ENCODE measurements at places on chromosomes 4 and X. TPM values are rescaled to one million over a fixed set of nuclear protein-coding genes. Genes with fewer than 3 reads are reported as not detected.
A peak's percentile ranks its signal among the peaks of the same experiment; 100 is the strongest.

DNA sequence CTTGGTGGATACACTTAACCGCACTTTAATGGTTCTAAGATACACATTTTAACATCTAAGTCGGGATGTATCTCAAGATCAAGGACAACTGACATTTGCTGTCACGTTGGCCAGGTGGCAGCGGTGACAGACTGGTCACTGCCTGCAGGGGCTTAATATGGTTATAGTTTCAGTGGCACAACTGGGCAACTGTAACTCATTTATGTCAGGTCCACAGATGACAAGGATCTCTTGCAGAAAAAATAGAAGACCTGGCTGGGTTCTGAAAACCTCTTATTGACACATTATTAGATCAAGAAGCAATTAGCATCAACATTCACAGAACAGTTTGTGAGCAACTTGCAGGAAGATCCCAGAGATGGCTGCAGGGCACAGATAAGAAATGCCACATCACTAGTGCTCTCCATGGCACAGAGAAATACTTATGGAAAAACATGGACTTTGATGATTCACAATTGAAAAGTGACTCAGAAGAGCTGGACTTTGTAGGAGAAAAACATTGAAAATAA, 99.6 kb upstream of the SORBS2 start:
- DNase-seq, result no peak

Gene F8
- 7.2 TPM for total RNA-seq

- no peak for DNase-seq
Measured at GRCh38 chr4:144633215-144633614, 12.7 kb upstream of the HHIP start.

Gene CABS1
- total RNA-seq, result not detected

GRCh38 chr4:87390551-87390890, 467 bp downstream of the HSD17B11 start:
- DNase-seq, result no peak

GRCh38 chr4:145351162-145351561, 130.5 kb upstream of the SMAD1 start:
- DNase-seq, result no peak

Gene UGT2B11
- not detected for total RNA-seq

Gene ARMCX4
- 18.9 TPM for total RNA-seq

- DNase-seq, result no peak
Measured at GRCh38 chr4:40490481-40490880, 139.2 kb downstream of the RBM47 start.

Gene ALAS2
- total RNA-seq, result not detected

Gene CRLF2
- total RNA-seq, result 0.84 TPM

- DNase-seq, result no peak
Measured at GRCh38 chr4:141429933-141430332, 206.4 kb upstream of the IL15 start.

- peak; percentile 13 for DNase-seq
Measured at GRCh38 chr4:54539500-54540029, 118.2 kb upstream of the KIT start.

Gene FHIP1A
- total RNA-seq, result 8.2 TPM

- DNase-seq, result no peak
Measured at GRCh38 chrX:100643212-100643611, 787 bp upstream of the SRPX2 start.

DNA sequence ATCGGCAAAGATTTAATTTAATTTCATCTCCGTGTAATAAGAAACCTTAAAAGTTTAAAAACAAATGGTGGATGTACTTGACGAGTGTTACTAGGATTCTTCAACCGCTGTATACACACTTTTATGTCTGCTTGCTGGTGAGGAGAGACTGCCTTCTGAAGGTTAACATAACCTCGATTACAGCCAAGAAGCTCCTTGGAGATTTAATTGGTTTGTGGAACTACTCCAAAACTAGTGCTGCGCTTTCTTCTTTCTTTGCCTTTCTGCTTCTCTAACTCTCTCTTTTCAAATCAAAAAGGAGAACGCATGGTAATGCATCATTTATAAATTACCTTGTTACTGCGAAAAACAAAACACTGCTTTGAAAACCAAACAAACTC, 109.0 kb downstream of the ANTXR2 start:
- no peak for DNase-seq

GRCh38 chr4:1579001-1579900, 104.9 kb downstream of the FAM53A start:
- DNase-seq, result peak; percentile 68

- no peak for DNase-seq
Measured at GRCh38 chrX:49183701-49184281, 2.4 kb downstream of the PRICKLE3 start.
